ENCODE measurements at places on chromosomes 13 and 19. TPM values are rescaled to one million over a fixed set of nuclear protein-coding genes. Genes with fewer than 3 reads are reported as not detected.

Gene CLEC4G
- polyA plus RNA-seq, result not detected

Gene KASH5
- not detected for polyA plus RNA-seq

Gene RFPL4A
- polyA plus RNA-seq, result not detected

Gene GZMM
- not detected for polyA plus RNA-seq

Gene COL5A3
- 0.67 TPM for polyA plus RNA-seq

Gene ESD
- 137 TPM for polyA plus RNA-seq

Gene ODAD3
- polyA plus RNA-seq, result 0.09 TPM

DNA sequence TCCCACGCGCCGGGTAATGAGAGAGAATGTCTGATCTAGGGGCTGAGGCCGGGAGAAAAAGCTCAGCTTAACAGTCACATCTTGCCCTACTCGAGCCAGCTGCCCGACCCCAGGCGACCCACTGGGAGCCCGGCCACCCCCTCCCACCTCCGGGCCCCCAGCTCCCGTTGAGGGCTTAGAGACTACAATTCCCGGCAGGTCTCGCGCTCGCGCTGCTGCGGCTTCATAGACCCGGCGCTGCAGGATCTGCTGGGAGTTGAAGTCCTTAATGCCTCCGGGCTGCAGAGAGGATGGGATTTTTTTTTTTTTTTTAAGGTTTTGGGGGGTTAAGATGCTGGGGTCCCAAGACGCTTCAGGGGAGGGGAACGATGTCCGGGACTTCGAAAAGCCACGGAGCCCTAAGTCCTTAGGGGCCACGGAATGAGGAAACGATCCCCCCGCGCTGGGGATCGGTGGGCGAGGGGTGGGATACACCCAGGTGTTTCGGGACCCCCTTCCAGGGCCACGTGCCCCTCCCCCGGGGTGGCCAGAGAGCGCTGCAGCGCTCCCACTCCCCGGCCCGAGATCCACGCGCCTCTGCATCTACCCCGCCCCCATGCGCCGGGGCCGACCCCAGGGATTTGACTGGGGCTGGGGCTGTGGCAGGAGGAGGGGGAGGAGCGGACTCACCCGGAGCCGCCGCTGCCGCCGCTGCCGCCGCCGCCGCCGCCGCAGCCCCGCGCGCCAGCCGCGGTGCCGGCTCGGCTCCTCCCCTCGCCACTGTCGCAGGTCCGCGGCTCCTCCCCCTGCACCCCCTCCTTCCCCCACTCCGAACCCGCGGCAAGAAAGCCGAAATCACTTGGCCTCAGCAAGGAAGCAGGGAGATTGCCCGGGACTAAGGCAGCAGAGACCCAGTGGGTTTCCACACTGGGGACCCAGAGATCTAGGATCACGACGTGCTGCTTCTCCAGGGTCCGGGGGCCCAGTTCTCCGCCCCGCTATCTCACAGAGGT lies at the start of gene SYT3:
Gene SYT3, minus strand, starts transcription at position 761 of the 992 bp plus-strand sequence. CDS start 2,470 bp downstream, outside the sequence.
- no peak for DNase-seq

DNA sequence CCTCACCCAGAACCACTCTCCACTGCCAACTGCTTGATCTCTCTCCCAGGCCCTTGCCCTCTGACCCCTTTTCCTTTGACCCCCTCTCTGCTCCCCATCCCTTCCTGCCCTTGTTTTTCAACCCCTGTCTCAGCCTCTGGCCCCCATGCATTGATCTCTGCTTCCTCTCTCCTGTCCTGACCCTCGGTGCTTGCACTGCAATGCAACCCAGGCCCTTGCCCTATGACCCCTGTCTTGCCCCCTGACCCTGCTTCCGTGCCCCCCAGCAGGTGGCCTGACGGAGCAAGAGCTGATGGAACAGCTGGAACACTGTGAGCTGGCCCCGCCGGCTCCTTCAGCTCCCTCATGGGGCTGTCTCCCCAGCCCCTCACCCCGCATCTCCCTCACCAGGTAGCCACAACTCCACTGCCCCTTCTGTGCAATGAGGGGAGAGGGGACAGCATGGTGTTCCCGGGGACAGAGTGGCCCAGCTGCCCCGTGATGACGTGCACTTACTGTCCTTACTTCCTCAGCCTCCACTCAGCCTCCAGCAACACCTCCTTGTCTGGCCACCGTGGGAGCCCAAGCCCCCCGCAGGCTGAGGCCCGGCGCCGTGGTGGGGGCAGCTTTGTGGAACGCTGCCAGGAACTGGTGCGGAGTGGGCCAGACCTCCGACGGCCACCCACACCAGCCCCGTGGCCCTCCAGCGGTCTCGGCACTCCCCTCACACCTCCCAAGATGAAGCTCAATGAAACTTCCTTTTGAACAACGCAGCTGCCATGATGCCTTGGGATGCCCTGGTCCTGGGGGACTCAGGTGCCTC lies 10.5 kb upstream of the LTBP4 start:
- DNase-seq, result no peak

DNA sequence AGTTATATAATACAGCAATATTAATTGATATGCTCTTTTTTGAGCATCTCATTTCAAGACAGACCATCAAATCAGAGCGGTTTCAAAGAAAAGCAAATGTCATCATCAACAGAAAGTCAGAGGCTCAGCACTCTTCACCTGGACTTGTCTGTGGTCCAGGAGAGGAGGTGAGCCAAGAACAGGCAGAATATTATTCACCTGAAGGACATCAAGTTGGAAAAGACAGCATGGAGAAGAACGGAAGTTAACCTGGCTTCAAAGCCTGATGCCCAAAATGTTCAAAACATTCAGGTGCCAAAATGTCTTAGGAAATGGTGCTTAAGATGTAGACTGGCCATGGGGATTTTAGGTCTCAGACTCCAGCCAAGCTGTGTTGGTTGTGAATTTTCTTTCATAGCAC lies 40.7 kb downstream of the FGF14 start:
- no peak for DNase-seq

- no peak for DNase-seq
Measured at GRCh38 chr13:65293530-65294198, 1936.5 kb downstream of the PCDH9 start.

GRCh38 chr19:35545855-35546381 lies 492 bp downstream of the TMEM147 start:
- DNase-seq, result no peak

DNA sequence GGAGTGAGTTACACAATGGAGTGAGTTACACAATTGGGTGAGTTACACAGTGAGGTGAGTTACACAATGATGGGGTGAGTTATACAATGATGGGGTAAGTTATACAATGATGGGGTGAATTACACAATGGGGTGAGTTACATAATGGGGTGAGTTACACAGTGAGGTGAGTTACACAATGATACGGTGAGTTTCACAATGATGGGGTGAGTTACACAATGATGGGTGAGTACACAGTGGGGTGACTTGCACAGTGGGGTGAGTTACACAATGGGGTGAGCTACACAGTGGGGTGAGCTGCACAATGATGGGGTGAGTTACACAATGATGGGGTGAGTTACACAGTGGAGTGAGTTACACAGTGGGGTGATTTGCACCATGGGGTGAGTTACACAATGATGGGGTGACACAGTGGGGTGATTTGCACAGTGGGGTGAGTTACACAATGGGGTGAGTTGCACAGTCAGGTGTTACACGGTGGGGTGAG lies 52.5 kb upstream of the GAS6 start:
- no peak for DNase-seq

DNA sequence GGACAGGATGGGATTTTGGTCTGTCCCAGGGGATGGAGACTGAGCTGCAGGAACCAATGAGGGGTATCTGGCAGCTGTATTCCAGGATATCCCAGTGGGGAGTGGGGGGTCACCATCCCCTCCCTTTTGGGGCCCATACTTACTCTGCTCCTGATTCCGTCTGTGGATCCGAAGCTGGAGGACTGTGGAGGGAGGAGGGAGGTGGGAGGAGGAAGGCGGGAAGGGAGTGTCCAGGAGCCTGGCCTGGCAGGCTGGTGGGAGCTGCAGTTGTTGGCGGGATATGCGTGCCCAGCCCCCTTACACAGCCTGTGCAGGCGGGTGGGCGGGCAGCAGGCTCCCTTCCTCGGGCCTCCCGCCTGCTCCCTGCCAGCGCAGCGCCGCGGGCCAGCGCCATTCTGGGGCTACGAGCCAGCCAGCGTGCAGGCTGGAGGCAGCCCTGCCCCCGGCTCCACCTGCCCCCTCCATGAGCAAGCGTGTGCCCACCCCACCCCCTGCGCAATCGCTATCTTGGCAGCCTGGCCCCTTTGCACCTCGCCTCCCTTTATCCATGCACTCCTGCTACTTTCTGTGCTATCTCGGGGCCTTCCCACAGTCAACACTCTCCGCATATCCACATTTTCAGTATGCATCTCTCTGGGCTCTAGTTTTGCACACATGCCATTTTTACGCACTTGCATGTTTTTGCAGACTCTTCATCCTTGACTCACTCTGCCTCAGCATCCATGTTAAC lies 2.8 kb downstream of the MAMSTR start:
- DNase-seq, result no peak

DNA sequence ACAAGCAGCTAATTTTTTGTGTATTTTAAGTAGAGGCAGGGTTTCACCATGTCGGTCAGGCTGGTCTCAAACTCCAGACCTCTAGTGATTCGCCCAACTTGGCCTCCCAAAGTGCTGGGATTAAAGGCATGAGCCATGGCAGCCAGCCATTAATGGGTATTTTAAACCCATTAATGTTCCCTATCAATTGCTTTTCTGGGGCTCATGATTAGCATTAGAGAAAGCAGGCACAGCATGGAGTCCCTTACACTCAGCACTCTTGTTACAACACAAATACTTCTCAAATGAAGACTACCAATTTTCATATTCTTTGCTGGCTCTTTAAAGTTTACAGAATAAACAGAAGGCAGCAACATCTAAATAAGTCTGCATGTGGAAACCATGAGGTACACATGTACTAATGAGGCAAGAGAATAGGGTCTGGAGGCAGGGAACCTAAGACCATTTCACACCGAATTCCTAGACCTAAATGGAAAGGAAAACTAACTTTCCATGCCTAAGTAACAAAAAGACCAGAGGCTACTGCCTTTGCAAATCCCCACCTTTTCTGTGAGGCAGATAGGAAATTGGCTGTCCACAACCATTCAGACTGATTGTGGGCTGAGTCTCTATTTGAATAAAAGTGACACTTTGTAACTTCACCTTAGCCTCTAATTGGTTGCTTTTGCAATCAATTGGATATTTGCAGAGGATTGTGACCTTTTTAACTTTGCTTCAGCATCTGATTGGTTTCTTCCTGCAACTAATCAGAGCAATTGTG lies 21.2 kb downstream of the ZNF675 start:
- no peak for DNase-seq

GRCh38 chr19:38868551-38868950 lies 9.5 kb downstream of the RINL start:
- DNase-seq, result no peak

- DNase-seq, result no peak
Measured at GRCh38 chr19:43797118-43797517, 5.1 kb downstream of the LYPD5 start.

DNA sequence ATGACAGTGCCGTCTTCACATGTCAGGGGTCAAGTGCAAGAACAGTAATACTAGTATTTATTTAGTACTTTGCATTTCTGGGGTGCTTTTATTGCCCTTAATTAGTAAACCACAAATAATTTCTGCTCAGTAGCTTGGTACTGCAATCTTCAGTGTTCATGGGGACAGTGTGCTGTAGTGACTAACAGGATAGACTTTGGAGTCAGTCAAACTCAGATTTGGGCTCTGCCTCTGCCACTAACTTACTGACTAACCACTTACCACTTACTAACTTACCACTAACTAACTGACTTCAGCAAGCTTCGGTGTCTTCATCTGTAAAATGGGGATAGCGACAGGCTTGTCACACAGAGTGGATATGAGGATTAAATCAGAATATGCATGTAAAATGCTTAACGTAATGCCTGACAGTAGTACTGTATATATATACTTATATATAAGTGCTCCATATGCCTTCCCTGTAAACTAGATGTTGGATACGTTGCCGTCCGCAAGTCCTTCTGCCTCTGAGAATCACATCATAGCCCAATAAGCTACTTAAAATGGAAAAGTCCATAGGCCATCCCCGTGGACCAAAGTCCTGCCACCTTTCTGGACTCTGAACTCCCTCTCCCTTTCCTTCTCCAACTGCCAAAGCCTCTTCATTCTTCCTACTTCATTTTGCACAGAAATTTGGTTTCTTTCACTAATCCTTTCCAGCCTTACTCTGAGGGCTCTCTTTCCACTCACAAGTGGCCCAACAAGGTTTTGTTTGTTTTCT lies 158.1 kb downstream of the ZIC5 start:
- DNase-seq, result no peak

DNA sequence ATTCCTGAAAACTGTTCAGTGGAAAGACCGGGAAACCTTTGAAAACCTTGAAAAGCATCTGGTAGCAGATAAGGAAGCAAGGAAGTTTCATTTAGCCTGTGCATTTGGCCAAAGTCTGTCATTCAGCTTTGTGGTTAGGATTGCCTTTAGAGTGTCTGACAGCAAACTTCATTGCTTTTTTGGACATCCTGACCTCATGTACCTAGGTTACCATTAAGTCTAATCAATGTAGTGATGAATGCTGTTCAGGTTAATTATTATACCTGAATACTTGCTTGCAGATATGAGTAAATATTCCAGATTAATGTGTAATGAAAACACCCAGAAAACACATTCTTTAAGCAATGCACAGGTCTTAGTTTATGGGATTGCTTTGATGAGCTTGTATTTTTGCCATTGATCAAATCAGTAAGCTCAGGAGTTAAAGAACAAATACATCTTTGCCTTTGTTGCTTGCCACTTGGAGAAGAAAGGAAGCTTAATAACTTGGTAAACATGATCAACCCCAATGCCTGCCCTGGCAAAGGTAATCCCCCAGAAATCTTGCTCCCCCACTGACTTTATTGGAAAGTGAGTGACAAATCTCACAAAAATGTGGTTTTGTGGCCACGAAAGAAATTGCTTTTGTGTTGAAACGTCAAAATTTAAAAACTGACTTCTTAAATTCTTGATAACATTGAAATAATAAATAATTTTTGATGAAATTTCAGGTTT lies 87.4 kb downstream of the SLC15A1 start:
- no peak for DNase-seq

DNA sequence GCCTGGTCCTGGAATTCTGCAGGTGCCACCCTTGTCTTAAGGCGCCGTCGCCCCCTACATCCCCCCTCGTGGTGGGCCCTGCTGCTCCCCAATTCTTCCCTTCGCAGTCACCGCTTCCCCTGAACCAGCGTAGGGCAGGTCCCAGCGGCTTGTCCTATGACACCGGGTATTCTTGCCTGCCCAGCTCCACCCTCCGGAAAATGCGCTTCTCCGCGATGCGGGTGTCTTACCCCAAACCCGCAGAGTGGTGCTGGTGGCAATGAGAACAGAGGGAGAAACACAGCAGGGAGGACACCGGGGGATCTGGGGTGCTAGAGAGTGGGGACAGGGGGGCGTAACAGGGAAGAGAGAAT lies 9.0 kb downstream of the ZNF808 start:
- no peak for DNase-seq

GRCh38 chr19:29516821-29517395 lies 8.9 kb upstream of the VSTM2B start:
- DNase-seq, result no peak

All from keratinocyte (primary cell).